Sciatic nerve (tissue), 2 donors: ENCODE measurements at places on chromosomes 5 and 9. TPM values are rescaled to one million over a fixed set of nuclear protein-coding genes. Genes with fewer than 3 reads are reported as not detected.
A peak's percentile ranks its signal among the peaks of the same experiment; 100 is the strongest.

DNA sequence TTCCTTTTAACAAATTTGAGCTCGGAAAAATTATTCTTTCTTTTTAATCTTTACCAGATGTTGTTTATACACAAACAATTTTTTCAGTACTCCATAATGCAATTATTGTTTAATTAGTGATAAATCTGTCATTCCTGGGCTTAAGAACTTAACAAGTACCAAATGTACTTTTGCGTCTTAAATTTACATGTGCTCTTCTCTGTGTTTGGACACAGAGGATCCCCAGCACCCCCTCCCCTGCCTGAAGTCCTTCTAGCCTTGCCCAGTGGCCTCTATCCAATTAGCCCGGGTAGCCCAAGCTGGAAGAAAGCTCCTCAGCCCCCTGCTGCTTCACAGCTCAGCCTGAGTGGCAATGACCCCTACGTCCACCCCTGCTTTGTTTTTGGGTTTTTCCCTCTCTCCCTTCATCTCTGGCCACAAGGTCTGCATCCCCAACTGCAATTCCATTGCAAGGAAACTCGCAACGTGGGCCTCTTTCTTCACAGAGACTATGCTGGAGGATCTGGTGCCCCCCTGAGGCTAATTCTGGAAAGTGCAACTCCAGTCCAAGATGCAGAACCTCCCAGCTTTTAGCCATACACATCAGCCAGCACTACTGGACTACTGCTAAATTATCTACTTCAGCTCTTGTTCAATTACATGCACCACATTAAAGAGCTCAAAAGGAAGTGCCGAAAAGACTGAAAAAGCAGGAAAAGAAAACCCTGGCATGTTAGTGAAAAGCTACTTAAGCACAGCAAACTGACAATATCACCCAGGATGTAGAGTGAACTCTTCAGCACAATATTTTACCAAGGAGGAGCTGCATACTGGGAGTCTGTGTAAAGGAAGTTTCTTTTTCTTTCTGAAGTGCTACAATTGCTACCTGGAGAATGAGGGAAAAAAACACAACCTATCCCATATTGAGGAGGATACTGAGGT is 186.2 kb downstream of the FANCC start:
- DNase-seq: peak; percentile 88

CARD9 gene
- 4.0 TPM for total RNA-seq

DNA sequence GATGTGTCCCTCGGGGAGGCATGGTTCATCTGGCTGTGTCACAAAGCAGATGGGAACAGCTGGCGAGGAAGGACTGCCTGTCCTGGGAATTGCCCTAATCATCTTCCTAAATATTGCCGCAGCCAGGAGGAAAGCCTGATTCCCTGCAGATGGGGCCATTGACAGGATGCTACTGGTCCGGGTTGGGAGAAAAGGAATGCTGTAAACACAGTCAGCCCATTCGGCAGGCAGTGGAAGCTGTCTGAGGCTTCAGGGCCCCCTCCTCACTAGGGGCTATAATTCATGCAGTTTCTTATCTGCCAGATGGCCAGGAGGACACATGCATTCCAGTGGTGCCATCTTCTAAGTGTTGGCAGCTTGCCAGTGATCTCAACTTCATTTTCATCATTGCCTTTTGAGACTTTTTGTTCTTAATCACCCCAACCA is 110.3 kb downstream of the KCNIP1 start:
- DNase-seq: no peak

GRCh38 chr9:133782157-133783130 is 44.3 kb upstream of the SARDH start:
- peak; percentile 86 for DNase-seq

CA9 gene
- total RNA-seq: not detected

DNA sequence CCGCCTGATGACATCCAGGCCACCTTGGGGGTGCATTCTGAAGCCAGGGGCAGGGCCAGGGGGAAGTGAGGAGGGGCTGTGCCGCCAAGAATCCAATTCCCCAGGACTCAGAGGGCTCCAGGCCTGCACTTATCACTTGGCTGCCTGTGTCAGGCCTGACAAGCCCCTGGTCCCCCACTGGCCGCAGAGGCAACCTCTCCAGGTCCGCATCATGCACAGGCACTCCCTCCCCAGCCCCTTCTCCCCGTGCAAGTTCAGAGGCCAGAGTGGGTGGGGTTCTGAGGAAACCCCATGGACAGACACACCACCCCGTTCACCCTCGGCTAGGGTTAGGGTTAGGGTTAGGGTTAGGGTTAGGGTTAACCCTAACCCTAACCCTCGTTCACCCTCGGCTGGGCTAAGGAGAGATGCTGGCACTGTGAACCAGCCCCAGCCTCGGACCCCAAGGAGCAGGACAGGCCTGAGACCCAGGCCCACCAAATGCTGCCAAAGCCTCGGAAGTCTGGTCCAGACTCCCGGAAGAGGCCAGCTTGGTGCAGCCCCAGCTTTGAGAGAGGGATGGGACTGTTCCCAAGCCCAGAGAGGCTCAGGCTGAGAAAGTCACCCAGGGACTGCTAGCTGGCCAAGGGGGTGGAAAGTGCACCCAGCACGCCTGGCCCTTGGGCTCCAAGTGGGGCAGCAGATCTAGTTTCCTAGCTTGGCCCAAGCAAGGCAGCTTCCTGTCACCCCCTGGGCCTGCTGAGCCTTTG is 4.9 kb downstream of the LCN2 start:
- DNase-seq: no peak

DNA sequence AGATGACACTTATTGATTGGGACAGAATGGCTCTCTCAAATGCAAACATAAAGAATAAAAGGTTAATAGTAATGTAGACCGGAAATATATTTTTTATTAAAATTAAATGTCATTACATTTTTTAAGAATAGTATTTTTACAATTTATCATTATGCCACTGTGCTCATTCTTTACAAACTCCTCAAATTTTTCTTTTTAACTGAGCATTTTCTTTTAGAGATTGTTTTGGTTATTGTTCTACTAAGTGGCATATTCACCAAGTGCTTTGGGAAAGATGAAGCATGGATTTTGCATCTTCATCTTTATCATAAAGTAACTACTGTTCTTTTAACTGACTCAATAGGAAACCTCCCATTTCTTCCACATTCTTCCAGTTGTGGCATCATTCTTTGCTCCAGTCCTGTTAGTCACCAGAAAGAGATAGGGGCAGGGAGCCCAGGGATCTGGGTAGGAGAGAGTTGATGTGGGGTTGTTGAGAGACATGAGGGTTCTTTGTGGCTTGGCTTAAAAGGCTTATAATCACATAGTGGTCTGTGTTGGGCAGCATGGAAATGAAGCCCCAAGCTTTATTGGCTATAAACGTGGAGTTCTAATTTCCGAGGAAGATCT is 69.8 kb downstream of the SYK start:
- no peak for DNase-seq

DNA sequence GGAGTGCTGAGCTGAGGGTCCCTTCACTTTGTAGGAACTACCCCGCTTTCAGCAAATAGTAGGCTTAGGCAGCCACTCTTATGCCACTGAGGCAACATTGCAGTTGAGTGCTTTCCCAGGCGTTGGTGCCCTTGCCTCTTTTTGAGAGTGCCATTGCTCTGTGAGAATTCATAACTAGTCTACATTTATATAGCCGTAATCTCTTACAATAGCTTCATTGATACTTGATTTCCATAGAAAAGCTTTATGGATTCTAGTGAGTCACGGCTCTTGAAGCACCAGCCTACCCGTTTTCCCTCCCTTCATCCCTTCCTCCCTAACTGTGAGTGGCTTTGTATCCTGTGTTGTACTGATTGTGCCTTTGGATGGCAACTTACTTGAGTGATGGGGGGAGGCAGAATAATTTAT is 283.9 kb downstream of the AOPEP start:
- no peak for DNase-seq

DNA sequence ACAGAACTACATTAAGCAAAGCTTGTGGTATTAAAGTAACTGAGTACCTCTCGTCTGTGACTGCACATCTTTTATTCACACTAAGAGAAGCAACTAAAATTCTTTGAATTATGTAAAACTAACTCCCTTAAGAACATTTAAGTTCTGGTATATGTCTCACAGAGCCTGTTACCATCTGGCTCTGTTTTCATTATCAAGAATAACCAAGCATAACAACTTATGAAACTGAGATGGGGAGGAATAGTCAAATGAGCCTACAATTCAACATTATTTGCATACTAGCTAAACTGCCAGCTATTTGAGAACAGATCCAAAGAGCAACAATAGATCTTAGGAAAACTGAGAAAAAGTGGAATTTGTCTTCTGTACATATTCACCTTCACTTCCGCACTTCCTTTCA is 25.3 kb upstream of the ISOC1 start:
- DNase-seq: no peak

FOXD4L3 gene
- total RNA-seq: not detected

- no peak for DNase-seq
These were observed 70.7 kb downstream of the GCNT1 start for GRCh38 chr9:76529653-76530052.

DNA sequence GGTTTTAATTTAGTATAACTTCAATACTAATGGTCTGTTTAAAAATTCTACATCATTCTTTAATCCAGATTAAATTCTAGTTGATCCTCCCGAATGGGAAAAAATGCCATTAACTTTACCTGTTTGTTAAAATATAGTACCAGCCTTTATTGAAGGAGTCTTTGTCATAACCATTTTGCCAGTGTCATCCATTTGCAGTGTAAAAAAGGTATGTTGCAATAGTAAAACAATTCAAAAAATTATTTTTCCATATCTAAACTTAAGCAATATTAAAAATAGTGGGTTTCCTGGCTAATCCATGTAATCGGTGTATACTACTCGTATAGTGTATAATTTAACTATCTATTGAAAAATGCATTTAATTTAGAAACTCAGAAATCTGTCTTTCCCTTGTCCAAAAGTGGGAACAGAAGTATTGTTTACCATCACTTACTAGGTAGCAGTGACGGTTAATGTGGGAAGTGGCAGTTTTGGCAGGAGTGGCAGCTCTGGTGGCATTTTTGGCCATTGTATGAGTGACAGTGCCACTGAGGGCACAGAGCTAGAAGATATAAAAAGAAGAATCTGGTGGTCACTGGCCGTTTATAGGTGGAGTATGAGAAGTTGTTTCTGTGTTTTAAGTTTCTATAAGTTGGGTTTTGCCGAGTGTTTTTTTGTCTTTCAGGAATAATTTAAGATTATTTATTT is 1.9 kb downstream of the AP3S1 start:
- no peak for DNase-seq

SPATA31C1 gene
- total RNA-seq: not detected

HAND1 gene
- total RNA-seq: not detected

REEP5 gene
- total RNA-seq: 73.6 TPM

GRCh38 chr5:125700380-125700861 is 722.8 kb upstream of the GRAMD2B start:
- DNase-seq: no peak

DNA sequence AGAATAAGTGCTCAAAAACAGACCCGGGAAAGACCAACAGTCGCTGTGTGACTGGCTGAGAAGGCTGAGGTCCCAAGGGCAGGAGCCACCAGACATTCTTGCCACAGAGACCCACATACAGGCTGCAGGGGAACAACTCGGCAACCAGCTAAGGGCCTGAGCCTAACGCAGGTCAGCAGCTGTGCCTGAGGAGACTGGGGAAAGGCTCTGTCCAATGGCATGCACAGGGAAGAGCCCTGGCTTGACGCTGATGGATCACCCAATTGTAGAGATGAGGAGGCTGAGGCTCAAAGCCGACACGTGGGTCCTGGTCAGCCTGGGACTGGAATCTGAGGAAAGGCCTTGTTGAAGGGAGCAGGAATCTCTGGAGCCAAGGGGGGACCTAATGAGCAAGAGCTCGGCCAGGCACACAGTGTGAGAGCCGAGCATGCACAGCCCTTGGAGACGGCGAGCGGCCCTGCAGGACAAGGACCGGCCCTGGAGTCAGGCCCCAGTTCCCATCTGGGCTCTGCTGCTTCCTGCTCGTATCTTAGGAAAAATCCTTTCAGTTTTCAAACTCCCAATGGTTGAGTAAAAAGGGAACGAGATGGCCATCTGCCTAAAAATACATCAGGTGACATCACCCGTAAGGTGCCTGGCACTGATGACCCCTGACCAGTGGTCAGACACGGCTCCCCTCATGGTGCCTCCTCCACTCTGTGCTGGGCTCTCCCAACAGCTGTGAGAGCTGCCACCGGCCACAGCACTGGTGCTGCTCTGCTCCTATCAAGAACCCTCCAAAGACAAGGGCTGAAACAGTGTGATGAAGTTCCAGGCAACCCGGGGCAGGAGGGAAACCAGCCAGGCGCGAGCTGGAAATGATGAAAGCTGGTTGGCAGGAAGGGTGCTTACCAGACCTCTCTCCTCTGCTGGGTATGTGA is 16.4 kb downstream of the LMAN2 start:
- no peak for DNase-seq

GRCh38 chr5:115514220-115514619 is 30.4 kb downstream of the FEM1C start:
- no peak for DNase-seq

NKD2 gene
- 0.89 TPM for total RNA-seq

ZNF658 gene
- 9.3 TPM for total RNA-seq

DNA sequence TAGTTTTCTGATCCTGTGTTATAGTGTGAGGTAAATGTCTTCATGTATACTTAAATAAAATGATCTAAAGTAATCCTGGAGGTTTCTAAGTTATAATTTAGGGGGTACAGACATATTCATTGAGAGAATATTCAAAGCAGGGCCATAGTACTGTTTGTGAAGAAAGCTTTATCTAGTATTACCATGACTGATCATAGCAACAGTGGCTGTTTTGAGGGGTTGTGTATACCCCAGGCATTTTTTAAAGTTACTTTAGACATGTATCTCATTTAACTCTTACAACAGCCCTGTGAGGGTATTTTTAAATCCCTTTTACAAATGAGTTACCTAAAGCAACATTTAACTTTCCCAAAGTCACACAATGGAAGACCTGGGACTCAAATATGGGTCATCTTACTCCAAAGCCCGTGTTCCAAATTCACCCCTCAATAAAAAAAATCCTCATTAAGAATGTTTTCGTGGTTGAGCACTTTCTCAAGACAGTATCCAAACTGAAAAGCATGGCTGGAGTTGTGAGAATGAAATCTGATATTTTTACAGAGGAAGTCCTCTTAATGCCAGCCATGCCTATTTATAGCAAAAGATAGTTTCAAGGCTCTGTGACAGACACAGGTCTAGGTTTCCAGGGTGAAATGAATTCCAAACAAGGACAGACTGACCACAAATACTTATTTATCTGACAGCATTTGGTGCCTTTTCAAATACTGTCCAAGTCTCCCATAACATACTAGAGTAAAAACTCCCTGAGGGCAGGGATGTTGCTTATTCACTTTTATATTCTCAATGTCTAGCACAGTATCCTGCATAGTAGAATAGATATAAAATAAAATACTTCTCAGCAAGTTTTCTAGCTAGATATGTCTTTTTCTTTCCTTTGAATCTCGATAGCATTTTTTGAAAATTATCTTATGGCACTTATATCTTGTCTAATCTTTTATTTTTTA is 10.4 kb downstream of the STOM start:
- DNase-seq: no peak

GRCh38 chr9:80881940-80882339 is 807.4 kb downstream of the TLE1 start:
- no peak for DNase-seq

PCDHGA11 gene
- total RNA-seq: 7.8 TPM

DNA sequence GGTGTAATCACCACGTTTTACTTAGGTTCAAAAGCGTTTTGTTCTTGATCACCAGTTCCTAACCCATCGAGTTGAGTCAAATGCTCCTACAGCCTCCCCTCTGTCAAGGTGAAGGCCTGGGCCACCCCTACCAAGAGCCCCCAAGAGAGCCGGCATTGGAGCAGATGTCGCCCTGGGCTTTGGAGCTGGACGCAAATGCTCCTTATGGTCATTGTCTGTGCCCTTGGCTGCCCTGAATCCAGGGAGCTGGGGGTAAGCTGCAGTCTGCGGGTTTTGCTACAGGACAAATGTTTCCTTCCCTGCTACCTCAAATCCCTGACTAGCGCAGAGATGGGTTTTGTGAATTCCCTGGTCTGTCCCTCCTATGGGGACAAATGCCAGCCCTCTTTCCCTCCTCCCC is 4.9 kb downstream of the RNF183 start:
- no peak for DNase-seq
